Hypothalamus (tissue), 51 donors: ENCODE measurements at places on chromosomes 12 and 14.

DNA sequence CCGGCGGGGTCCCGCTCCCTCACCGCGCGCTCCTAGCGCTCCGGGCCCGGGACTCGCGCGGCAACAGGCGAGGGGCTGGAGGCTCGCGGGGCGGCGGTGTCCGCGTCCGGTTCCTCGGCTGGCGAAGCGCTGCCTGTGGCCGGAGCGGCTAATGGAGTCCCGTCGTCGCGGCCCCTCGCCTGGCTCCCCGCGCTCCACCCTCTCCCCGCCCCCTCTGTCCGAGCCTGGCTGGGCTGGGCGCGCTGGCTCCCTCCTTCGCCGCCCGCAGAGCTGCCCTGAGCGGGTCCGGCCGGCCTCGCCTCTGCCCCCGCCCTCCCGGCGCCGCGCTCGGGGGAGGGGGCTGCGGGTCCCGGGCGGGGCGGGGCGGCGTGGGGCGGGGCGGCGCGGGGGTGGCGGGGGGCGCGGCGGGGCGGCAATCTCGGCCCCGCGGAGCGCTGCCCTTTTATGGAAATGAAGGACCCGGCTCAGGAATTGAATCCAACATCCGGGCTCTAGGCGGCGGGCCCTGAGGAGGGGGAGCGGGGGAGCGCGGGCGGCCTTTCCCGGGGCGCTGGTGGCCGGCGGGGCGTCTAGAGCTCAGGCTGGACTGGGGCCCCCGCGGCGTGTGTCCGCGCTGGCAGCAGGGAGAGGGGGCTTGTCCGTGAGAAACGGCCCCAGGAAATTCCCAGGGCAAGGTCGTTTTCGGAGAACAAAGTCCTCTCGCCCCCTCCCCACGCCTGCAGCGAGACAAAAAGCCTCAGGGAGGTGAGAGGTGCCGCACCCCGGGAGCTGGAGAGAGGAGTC, at the start of gene FERMT2:
Gene FERMT2, minus strand, starts transcription at position 153 of the 783 bp plus-strand sequence. CDS start 482 bp downstream, outside the sequence.
- DNase-seq = peak; percentile 94

DNA sequence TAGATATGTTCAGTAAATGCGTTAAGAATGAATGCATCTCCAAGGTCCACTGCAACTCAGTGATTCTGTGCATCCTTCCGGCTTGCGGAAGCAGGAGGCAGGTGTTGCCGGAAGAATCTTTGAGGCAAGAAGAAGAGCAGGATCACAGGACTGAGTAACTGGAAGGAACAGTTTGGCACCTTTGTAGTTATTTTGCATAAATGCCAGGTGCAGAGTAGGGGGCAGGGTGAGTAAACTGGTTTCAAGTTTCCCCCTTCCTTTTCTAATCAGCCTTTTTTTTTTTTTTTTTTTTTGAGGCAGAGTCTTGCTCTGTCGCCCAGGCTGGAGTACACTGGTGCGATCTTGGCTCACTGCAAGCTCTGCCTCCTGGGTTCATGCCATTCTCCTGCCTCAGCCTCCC, 22.3 kb downstream of the DYRK4 start:
- DNase-seq = no peak

DNA sequence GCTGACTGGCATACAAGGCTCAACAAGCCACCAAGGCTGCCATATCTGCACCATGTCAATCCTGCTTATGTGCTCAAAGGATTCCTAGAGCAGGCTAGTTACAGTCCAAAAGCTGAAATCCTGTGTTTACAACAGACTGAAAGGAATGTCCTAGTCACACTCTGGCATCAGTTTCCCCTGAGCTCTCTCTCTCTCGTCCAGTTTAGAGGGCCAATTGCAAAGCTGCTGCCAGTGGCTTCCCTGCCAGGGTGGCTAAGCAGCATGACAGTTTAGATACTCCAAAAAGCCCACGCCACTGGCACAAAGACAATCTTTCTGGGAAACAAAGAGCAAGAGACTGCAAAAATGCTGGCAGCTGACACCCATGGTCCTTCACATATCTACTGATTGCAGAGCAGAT, 392.1 kb downstream of the RPS29 start:
- DNase-seq = peak; percentile 7

DNA sequence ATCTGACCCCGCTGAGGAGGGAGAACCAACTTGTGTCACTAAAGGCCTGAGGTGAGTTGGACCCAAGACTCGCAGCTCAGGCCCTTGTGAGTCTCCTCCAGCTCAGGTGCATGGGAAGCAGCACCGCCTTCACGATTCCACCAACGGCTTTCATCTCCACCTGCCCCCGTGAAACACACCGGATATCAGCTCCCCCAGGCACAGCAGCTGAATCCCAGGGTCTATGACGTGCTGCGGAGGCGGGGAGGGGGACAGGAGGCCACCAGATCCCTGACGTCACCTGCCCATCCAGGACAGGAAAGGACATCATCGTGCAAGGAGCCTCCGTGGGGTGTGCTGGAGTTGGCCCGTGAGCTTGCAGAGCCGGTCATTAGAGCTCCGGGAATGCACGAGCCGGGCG, 18.5 kb upstream of the SFSWAP start:
- no peak for DNase-seq

GRCh38 chr14:74263921-74264320, 24.7 kb downstream of the VSX2 start:
- no peak for DNase-seq

DNA sequence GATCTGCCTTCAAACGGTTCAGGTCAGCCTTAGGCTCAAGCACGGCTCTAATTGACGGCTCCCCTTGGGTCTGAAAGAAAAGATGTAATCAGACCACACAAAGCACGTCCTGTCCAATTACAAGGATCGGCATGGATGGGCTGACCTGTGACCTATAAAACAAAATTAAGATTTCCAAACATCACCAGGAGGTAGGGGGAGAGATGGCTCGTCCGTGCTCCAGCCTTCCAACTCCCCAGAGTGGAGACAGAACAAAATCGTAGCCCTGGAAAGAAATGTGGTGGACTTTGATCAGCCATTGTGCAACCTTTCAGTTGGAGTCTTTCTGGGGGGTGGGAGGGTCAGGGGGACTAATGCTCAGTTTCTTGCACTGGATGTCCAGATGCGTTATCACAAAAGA, 226.6 kb upstream of the DIO3 start:
- DNase-seq = no peak

DNA sequence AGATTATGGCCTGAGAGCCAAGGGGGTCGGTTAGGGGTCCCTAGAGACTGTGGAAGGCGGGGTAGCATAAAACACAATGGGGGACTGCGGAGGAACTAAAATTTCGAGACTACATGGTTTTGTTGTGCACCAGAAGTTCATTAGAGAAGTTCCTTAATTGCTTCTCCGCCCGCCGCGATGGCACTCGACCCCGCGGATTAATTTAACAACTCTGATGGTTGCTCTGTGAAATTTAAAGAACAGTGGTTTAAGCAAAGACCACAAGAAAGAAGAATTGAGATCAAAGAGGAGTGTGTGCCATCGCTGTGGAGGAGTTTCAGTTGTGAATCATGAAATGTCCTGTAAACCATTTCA, 1.4 kb upstream of the CCDC88C start:
- DNase-seq = no peak

GRCh38 chr12:4161718-4162117, 111.8 kb upstream of the CCND2 start:
- no peak for DNase-seq

DNA sequence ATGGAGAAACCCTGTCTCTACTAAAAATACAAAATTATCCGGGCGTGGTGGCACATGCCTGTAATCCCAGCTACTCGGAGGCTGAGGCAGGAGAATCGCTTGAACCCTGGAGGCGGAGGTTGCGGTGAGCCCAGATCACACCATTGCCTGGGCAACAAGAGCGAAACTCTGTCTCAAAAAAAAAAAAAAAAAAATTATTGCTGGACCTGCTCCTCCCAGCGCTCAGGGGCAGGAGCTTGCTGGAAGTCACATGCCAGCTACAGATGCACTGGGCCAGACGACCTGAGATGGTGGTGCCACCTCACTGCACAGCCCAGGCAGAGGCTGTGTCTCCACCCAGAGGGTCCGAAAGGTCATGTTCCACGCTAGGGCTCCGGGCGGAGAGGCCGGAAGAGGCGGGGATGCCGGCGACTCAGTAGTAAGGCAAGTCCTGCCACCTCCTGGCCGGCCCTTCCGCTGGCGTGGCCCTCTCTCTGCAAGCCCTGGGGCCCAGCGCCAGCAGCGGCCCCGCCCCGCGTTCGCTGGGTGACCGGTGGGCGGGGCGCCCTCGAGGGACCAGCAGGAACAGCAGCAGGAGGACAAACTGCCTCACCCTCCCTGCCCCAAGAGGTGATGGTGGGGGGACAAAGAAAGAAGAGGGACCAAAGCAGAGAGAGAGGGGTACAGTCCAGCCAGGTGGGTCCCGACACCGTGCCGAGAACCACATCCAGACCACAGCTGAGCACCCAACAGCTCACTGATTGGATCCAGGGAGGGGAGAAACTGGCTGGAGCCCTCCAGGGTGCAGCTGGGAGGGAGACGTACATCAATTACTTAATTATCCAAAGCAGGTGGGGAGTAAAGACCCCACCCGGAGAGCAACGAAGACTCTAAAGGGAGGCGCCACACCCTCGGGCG, 3.6 kb upstream of the RHOF start:
- DNase-seq = peak; percentile 90

DNA sequence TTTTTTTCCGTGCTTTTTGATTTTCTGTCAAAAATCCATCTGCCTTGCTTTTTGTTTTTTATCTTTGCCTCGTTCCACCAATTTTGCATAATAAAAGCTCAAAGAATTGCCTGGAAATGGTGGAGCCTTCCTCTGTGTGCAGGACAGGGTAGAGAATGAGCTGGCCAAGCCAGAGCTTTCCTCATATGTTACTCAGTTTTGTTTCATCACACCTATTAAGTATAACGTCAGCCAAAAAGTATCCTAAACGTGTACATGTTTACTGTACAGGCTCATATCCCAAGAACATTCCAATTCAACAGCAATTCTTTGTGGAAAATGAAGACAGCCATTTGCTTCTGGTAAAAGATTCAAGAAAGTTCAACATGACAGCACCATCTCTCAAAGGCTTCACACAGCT, 191.2 kb upstream of the LMNTD1 start:
- DNase-seq = no peak

DNA sequence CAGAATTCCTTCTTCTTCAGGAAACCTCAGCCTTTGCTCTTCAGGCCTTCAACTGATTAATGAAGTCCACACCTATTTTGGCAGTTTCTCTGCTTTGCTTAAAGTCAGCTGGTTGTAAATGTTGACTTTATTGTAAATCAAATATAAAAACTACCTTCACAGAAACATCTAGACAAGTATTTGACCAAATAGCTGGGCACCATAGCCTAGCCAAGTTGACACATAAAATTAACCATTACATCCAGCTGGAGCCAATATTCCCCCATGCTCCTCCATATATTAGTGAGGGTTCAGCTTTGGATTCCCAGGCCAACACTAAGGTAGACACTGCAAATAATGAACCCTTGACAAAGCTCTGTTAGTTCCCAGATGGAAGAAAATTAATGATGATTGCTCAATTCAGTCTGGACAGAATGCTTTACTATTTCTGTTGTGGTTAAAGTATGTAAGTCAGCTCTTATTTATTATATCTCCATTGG, 125.5 kb downstream of the ZFP36L1 start:
- DNase-seq = no peak

DNA sequence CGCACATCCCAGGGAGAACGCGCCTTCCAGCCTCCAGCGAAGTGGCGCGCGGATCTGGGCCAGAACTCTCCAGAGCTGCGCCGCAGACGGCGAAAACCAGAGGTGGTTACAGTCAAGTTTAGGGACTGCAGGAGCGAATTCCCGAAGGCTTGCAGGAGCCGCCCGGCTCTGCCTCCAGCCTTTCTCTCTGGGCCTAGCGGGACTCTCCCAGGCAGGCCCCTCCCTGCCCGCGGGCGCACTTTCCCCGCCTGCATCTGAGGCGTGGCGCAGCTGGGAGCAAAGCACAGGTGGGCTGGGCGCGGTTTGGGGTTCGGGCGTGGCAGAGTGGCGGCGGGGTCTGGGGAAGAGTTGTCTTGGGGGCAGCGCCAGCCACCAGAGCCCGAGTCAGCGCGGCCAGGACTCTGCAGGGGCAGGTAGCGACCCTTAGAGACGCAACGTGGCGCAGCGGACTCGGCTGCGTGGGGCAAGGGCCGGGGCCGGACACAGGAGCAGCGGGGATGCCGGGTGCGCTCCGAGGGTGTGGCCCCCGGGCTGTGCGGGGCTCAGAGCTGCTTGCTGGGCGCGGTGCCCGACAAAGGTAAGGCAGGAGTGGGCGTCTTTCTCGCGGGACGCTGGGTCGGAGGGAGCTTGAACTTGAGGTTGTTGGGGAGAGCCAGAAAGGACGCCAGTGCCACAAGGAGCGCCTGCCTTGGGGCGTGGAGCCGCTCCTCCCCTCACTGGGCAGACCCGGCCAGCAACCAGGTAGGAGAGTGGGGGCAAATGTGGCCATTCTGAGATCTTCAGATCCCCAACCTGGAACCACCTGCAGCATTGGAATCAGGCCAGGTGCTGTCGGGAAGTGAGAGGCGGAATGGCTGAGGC, 1126.0 kb downstream of the AACS start:
- no peak for DNase-seq

DNA sequence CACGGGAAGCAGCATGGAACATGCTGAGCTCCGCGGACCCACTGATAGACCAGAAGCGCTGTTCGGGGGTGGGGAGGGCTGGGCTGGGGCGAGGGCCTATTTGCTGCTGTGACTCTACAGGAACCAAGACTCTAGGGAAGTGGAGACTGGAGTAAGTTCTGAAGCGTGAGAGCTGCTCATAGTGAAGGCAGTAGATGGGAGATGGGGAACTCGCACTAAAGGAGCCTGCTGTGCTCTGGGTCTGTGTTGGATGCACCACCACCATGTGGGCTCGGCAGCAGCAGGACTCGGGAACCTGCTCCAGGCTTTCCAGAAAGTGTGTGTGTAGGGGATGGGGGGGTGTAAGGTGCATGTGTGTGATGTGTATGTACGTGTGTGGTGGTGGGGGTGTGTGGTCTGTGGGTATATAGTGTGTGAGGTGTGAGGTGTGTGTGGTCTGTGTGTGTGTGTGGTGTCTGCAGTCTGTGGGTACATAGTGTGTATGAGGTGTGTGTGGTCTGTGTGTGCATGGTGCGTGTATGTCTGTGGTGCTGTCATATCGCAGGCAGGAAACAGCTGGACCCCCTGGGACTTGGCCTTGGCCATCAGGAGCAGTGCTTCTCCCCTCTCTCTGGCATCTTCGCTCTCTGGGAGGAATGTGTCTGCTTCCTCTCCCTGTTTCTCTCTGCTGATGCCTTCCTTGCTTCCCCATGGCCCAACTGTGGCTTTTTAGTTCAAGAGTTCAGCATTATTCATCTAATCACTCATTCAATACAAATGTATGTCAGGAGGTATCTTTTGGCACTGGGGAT, 378.9 kb downstream of the FUT8 start:
- DNase-seq = no peak

DNA sequence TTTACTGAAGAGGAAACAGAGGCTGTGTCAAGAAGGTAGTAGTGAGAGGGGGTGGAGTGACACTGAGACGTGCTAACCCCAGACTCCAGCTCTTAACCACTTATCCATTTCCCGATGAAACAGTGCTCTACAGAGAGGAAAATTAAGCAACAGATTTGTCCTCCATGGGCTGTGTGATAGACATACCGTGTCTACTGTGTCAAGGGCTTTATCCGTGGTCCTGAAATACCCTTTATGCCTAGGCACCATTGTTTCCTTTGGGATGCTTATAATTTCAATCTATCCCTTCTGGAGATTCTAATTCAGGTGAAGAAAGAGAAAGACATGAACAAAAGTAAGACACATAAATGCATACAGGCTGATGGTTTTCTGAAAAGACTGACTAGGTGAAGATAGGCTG, 71.7 kb downstream of the CMKLR1 start:
- DNase-seq = no peak
